ENCODE measurements at places on chromosomes 3 and 15.

DNA sequence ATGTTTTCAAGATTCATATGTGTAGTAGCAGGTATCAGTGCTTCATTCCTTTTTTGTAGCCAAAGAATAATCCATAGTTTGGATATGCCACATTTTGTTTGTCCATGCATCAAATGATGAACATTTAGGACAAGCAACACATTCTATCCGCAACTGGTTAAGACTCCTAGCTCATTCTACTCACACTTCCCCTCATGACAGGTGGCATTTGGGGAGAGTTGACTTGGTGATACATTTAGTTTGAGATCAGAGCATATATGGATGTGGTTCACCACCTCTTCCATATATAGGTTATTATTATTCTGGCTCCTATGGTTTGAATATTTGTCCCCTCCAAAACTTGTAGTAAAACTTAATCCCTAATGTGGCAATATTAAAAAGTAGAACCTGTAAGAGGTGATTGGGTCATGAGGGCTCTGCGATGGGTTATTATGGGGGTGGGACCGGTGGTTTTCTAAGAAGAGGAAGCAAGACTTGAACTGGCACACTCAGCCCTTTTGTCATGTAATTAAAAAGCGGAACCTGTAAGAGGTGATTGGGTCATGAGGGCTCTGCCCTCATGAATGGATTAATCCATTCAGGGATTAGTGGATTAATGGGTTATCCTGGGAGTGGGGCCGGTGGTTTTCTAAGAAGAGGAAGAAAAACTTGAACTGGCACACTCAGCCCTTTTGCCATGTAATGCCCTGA, 75.3 kb upstream of the HRH1 start:
- no peak for DNase-seq

DNA sequence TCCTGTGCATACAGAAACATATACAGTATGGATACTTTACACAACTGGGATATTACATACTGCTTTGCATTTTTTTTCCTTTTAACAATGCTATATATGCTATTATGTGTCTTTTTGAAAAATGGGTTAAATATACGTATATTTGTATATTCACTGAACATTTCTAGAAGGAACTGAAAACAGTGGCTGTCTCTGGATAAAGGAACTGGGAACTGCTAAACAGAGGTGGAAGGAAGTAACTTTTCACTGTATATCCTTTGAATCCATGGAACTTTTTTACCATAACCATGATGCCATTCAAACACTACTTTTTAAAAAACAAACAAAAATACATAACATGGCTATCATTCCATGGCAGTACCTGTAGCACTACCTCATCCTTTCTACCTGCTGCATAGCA, 1.8 kb downstream of the MTFMT start:
- no peak for DNase-seq

DNA sequence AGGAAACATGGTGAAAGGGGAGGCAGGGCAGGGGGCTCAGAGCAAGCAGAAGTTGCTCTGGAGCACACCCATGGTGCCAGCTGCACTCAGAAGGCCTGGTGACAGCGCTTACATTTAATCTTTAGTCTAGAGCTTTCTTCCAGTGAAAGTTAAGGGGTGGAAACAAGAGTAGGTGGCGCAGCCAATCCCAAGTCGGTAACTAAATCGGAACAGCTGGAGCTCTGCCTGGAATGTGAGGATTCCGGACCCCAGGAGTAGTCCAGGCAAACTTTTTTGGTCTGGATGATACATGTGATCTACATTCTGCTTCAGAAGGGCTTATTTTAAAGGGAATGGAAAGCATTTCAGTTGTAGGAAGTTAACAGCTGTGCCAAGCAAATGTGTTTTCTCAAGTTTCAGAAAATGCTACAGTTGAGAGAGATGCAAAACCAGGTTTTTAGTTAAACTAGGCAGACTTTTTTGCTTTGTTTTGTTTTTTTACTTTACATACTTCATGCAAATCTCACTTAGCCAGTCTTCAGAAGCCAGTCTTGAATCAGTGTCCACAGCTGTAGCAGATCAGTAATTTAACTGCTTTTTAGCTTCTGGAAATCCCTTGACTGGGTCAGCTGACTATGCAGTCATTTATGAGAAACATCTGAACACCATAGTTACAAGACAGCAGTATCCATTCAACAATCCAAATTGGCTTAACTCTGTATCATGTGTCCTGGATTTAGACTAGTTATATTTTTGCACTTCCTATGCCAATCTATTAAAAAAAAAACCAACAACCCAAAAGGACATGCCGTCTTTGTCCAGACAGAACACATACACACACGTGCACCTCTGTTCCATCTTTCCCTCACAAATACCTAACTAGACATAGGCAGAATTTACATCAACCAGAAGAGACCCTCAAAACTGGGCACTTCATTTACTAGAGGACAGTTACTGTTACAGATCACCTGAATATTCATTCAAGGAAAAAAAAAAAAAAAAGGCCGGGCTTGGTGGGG, 33.2 kb downstream of the ZNF106 start:
- no peak for DNase-seq

- DNase-seq = no peak
Observed at GRCh38 chr3:98806521-98806920, 43.4 kb downstream of the ST3GAL6 start.

GRCh38 chr15:78234515-78235040, at the start of gene ACSBG1:
Gene ACSBG1, minus strand, starts transcription at chr15:78234565. Its CDS starts 64 bp downstream, at chr15:78234501.
- DNase-seq = no peak

DNA sequence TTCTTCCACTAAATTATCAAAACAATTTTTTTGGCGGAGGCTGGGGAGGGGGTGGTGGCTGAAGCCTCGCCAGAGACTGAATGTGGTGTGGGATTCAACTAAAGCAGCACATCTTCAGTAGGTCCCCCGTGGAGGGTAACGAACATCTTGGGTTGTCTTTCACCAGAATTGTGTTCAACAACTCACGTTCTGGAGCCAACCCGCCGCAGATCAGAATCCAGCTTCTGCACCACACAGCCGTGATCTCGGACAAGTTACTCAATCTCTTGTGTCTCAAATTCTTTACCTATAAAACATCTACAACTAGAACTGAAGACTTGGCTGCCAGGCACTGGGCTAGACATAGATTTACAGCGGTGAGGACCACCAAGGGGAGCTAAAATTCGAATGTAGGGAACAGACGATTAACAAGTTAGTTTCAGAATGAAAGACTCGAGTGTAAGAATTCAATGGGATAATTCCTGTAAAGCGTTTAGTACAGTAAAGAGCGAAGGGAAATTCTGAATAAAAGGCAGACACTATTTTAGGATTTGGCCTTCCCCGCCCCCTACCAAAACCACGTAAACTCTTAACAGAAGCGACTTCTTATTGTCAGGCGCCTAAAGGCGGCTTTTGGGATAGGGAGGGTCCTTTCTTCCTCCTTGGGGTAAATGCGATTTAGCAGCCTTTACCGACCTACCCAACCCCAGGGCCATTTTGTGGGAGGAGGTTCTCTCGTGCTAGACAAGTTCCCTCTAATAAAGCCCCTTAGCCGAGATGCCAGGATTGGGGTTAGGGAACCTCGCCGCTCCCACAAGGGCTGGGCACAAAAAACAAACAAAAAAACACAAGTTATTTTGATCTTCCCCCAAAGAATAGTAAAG, 697 bp upstream of the RAB5A start:
- no peak for DNase-seq

- no peak for DNase-seq
Observed at GRCh38 chr3:46110701-46111493, 83.6 kb upstream of the XCR1 start.

- no peak for DNase-seq
Observed at GRCh38 chr3:50177346-50177745, 14.1 kb upstream of the GNAT1 start.

- DNase-seq = no peak
Observed at GRCh38 chr15:94293411-94294402, 62.3 kb downstream of the MCTP2 start.

GRCh38 chr3:195867631-195868335, 40.6 kb downstream of the TNK2 start:
- no peak for DNase-seq

DNA sequence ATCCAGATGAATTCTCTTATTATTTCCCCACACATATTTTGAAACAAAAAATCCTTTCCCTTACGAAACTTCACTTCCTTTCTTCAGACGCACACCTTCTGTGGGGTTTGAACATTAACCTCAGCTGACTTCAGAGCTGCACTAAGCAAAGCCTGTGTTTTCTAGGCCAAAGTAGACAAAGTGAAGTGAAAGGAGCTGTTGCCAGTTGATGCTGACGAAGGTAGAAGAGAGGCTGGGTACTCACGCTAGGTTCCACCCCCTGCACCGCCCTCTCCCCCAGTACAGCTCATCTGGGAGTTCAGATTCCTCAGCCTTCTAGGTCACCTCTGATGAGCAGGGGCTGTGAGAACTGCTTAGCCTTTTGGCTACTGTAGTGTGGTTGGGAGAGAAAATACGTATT, 24.1 kb downstream of the DUT start:
- DNase-seq = no peak

GRCh38 chr15:75646112-75646943, 1.4 kb upstream of the SNX33 start:
- DNase-seq = no peak

- DNase-seq = no peak
Observed at GRCh38 chr3:177470197-177470941, 273.1 kb upstream of the TBL1XR1 start.

- no peak for DNase-seq
Observed at GRCh38 chr3:55508335-55508734, 21.2 kb upstream of the WNT5A start.

Data from activated T-cell treated with anti-CD3 and anti-CD28 coated beads, Interleukin-2, amount 50 U/mL, for 72 hours (primary cell).